Ovary (tissue), 10 donors: ENCODE measurements at places on chromosomes 16 and 17. TPM values are rescaled to one million over a fixed set of nuclear protein-coding genes. Genes with fewer than 3 reads are reported as not detected.

- H3K27ac ChIP-seq, result no peak overlapping the region
- no peak overlapping the region for H3K4me3 ChIP-seq
- no peaks in the 10 kb centered on the region for H3K27me3 ChIP-seq
- DNase-seq, result no peak
Observed at GRCh38 chr17:70848785-70849184, 679.5 kb downstream of the KCNJ2 start.

GRCh38 chr16:895371-895770 is 75.4 kb downstream of the LMF1 start:
- H3K27me3 ChIP-seq, result no peaks in the 10 kb centered on the region
- H3K4me3 ChIP-seq, result no peak overlapping the region
- H3K4me1 ChIP-seq, result no peaks in the 10 kb centered on the region
- H3K27ac ChIP-seq, result no peak overlapping the region
- DNase-seq, result no peak
- no peaks in the 10 kb centered on the region for H3K36me3 ChIP-seq

- no peaks in the 10 kb centered on the region for H3K4me1 ChIP-seq
- no peaks in the 10 kb centered on the region for H3K27me3 ChIP-seq
- H3K36me3 ChIP-seq, result no peaks in the 10 kb centered on the region
- DNase-seq, result no peak
Observed at GRCh38 chr17:73390851-73391250, 79.0 kb upstream of the CDC42EP4 start.

- no peak overlapping the region for H3K4me3 ChIP-seq
- no peaks in the 10 kb centered on the region for H3K4me1 ChIP-seq
- H3K36me3 ChIP-seq, result no peaks in the 10 kb centered on the region
- no peaks in the 10 kb centered on the region for H3K27me3 ChIP-seq
- H3K27ac ChIP-seq, result no peak overlapping the region
Observed at GRCh38 chr17:8332688-8333087, 7.0 kb upstream of the ODF4 start.

DNA sequence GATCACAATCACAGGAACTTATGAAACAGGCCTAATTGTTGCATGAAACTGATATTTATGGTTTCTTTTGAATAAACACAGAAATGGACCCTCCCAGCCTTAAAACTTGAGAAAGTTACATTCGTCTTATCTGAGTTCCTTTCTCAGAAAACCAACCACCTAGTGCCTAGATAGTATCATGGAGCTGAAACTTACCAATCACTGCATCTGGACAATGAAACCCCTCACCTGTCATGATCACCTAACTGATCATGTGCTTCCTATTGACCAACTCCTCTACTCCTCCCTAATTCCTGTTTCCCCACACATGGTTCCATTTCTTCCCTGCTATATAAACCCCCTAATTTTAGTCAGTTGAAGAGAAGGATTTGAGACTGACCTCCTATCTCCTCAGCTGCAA is 216.1 kb downstream of the SLC39A11 start:
- no peak overlapping the region for H3K4me3 ChIP-seq
- DNase-seq, result no peak
- no peak overlapping the region for H3K27ac ChIP-seq
- no peaks in the 10 kb centered on the region for H3K27me3 ChIP-seq
- H3K4me1 ChIP-seq, result no peaks in the 10 kb centered on the region
- H3K36me3 ChIP-seq, result no peaks in the 10 kb centered on the region

GRCh38 chr17:59409336-59410048 is 78.0 kb downstream of the YPEL2 start:
- H3K4me1 ChIP-seq, result peaks cover 7% of the 10 kb centered on the region
- no peak for DNase-seq
- no peak overlapping the region for H3K27ac ChIP-seq

GRCh38 chr17:13073018-13073417 is 55.2 kb upstream of the ELAC2 start:
- no peak for DNase-seq
- no peaks in the 10 kb centered on the region for H3K36me3 ChIP-seq
- no peaks in the 10 kb centered on the region for H3K4me1 ChIP-seq
- no peaks in the 10 kb centered on the region for H3K27me3 ChIP-seq
- H3K4me3 ChIP-seq, result no peak overlapping the region

DNA sequence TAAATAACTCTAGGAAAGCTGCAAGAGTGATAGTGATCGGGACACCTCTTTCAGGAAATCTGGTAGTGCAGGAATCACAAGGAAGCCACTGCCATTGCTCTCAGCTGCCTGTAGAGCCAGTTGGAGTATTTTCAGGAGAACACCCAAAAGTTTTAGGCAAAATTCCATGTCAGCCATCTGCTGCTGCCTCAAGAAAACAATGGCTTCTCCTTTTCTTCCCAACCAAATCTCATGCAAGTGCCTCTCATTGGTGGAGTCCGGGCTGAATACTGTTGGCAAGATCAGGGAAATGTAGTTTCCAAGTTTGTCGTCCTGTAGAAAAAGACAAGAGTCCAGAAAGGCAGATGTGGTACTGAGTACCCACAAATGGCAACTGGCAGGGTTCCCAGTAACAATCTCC is 54.9 kb upstream of the TANC2 start:
- no peak overlapping the region for H3K27ac ChIP-seq
- H3K4me1 ChIP-seq, result no peaks in the 10 kb centered on the region
- H3K27me3 ChIP-seq, result no peaks in the 10 kb centered on the region

GRCh38 chr17:8357910-8358309 is 18.3 kb downstream of the ODF4 start:
- no peaks in the 10 kb centered on the region for H3K4me1 ChIP-seq
- no peak overlapping the region for H3K4me3 ChIP-seq
- no peak overlapping the region for H3K27ac ChIP-seq
- H3K36me3 ChIP-seq, result no peaks in the 10 kb centered on the region
- no peak for DNase-seq

GRCh38 chr17:67862614-67863217 is 37.4 kb downstream of the BPTF start:
- peaks cover 5% of the 10 kb centered on the region for H3K4me1 ChIP-seq
- H3K36me3 ChIP-seq, result no peaks in the 10 kb centered on the region
- no peaks in the 10 kb centered on the region for H3K27me3 ChIP-seq
- H3K4me3 ChIP-seq, result no peak overlapping the region
- H3K27ac ChIP-seq, result no peak overlapping the region

GRCh38 chr17:42409523-42410318 is 13.3 kb downstream of the CAVIN1 start:
- H3K4me3 ChIP-seq, result no peak overlapping the region
- H3K27me3 ChIP-seq, result no peaks in the 10 kb centered on the region
- DNase-seq, result peak; percentile 70

GRCh38 chr17:78680436-78680835 is 101.6 kb downstream of the CYTH1 start:
- peaks cover 5% of the 10 kb centered on the region for H3K4me1 ChIP-seq
- no peak for DNase-seq
- no peaks in the 10 kb centered on the region for H3K36me3 ChIP-seq

- H3K27me3 ChIP-seq, result no peaks in the 10 kb centered on the region
- H3K27ac ChIP-seq, result no peak overlapping the region
- no peak for DNase-seq
- no peaks in the 10 kb centered on the region for H3K36me3 ChIP-seq
Observed at GRCh38 chr17:77438241-77439188, 297.7 kb downstream of the SEC14L1 start.

DNA sequence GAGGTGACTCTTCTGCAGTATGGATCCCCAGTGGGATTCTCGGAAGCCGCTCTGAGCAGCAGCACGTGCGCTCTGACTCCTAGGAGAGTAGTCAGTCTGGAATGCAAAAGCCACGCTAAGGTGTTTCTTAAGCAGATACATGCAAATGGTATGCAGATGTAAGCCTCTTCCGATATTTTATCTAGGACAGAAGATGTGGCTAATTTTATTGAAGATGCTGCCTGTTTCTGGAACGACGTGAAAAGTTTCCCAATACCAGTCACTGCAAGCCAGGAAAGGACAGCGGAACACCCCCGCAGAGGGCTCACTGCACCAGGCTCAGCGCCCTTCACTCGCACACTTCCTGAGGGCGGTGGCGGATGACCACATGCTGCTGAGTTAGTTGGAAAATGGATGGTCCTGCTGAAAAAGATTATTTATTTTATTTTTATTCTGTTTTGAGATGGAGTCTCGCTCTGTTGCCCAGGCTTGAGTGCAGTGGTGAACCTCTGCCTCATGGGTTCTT is 10.1 kb downstream of the FADS6 start:
- no peak overlapping the region for H3K27ac ChIP-seq
- H3K27me3 ChIP-seq, result no peaks in the 10 kb centered on the region
- H3K36me3 ChIP-seq, result no peaks in the 10 kb centered on the region
- no peak overlapping the region for H3K4me3 ChIP-seq

DNA sequence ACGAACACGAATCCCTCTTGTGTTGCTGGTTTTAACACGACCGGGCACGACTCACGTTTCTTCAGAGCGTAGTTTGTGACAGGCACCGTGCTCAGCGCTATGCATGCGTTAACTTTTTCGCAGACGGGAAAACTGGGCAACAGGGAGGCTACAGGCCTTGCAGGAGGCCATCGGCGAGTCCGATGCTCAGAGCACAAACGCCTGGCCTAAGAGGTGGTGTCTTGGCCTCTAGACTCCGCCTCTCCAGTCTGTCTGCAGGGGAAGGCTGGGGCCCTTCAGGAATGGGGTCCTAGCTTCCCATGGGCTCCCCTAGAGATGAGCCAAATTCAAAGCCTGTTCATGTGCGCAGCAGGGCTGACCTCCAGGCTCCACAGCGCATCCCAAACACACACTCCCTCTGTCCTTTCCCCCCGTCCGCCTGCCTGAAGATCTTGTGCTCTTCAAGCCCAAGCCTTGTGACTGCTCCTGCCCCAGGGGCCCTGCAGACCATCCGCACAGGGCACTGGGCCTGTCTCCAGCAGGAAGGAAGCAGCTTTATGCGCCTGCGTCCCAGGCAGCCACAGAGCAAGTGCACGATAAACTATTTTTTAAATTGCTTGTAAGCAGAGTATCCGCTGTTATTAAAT is 3.1 kb downstream of the CLCN7 start:
- H3K4me3 ChIP-seq, result no peak overlapping the region
- H3K36me3 ChIP-seq, result no peaks in the 10 kb centered on the region
- H3K27me3 ChIP-seq, result no peaks in the 10 kb centered on the region
- H3K27ac ChIP-seq, result no peak overlapping the region
- no peak for DNase-seq
- peaks cover 11% of the 10 kb centered on the region for H3K4me1 ChIP-seq

DNA sequence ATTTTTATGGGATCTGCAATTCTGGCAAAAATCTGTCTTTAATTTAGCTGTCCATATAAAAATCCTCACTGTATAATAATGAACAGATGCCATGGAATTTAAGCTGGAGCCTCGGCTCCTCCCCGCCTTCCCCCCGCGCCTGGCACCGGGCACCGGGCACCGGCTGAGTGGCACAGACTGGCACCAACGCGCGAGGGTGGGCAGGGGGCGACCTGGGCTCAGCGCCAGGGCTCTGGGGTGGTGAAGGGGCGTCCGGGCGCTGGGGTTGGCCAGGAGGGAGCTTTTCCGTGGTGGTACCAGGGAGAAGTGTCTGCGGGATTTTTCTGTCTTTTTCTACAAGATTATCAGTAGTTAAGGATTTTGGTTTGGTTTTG is 9.1 kb downstream of the NEUROD2 start:
- no peak overlapping the region for H3K4me3 ChIP-seq
- peaks cover 6% of the 10 kb centered on the region for H3K27me3 ChIP-seq
- no peak for DNase-seq
- H3K36me3 ChIP-seq, result no peaks in the 10 kb centered on the region

GRCh38 chr17:79217473-79218135 is 143.0 kb downstream of the ENGASE start:
- no peaks in the 10 kb centered on the region for H3K36me3 ChIP-seq
- H3K4me1 ChIP-seq, result no peaks in the 10 kb centered on the region
- no peak overlapping the region for H3K27ac ChIP-seq
- no peak for DNase-seq

DNA sequence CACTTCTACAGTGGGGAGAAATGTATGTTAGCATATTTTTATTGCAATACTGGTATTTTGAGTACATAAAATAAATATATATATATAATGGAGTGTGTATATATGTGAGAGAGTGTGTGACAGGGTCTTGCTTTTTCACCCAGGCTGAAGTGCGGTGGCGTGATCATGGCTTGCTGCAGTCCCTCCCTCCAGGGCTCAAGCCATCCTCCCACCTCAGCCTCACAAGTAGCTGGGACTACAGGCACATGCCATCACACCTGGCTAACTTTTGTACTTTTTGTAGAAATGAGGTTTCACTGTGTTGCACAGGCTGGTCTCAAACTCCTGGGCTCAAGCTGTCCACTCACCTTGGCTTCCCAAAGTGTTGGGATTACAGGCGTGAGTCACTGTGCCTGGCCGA is 4.1 kb downstream of the CYLD start:
- no peaks in the 10 kb centered on the region for H3K27me3 ChIP-seq
- H3K36me3 ChIP-seq, result no peaks in the 10 kb centered on the region
- DNase-seq, result no peak
- H3K4me1 ChIP-seq, result no peaks in the 10 kb centered on the region
- no peak overlapping the region for H3K4me3 ChIP-seq
- no peak overlapping the region for H3K27ac ChIP-seq

- no peak for DNase-seq
- no peaks in the 10 kb centered on the region for H3K27me3 ChIP-seq
- no peaks in the 10 kb centered on the region for H3K4me1 ChIP-seq
Observed at GRCh38 chr16:64153718-64154117, 968.1 kb downstream of the CDH11 start.

GRCh38 chr16:50603206-50604064 is 55.2 kb downstream of the NKD1 start:
- DNase-seq, result peak; percentile 43
- no peaks in the 10 kb centered on the region for H3K27me3 ChIP-seq
- peak overlapping the region; percentile 60 for H3K27ac ChIP-seq
- H3K36me3 ChIP-seq, result no peaks in the 10 kb centered on the region

DNA sequence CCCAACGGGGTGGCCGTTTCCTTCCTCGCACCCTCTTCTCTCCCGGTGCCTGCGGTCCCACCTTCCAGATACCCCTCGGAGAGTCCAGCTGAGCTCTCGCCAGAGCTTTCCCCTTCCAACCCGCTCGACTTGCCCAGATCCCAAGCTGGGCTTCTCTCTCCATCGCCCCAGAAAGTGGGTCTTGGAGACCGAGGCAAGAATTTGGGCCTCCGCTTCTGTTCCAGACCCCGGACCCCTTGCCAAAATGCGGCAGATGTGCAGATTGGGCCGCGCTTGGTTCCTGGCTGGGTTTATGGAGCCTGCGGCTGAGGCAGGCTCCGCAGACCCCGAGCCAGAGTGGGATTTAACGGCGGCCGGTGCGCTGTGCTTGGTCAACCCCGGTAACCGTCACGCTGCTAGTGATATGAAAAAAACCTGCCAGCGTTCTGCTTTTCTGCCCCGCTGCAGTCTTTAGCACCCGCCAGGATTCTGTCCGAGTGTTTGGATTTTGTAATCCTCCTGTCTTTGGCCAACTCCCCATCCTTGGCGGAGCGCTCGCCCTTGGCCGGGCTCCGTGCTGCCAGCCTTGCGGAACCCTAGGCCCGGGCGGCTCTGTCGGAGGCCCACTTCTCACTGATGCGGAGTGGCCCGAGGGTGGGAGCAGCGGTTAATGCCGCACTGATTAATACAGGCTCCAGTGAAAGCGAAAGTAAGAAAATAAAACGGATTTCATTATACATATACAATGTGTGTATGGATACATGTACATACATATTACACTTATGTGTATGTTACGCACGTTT is 754 bp upstream of the SLFN11 start:
- H3K4me3 ChIP-seq, result peak overlapping the region; percentile 78
- no peaks in the 10 kb centered on the region for H3K4me1 ChIP-seq
- H3K36me3 ChIP-seq, result no peaks in the 10 kb centered on the region
- no peaks in the 10 kb centered on the region for H3K27me3 ChIP-seq
- peak overlapping the region; percentile 98 for H3K27ac ChIP-seq
- DNase-seq, result peak; percentile 80

CCDC200 gene
- 0.30 TPM for total RNA-seq

FMNL1 gene
- 11.1 TPM for total RNA-seq

LGALS9B gene
- total RNA-seq, result not detected

SLC6A2 gene
- not detected for total RNA-seq

CDRT15L2 gene
- not detected for total RNA-seq

SYNGR3 gene
- total RNA-seq, result 4.0 TPM

CACNG1 gene
- total RNA-seq, result not detected

PRCD gene
- total RNA-seq, result 2.7 TPM

BAHCC1 gene
- 25.6 TPM for total RNA-seq
